Effector memory CD4-positive, alpha-beta T cell (primary cell): ENCODE measurements at places on chromosomes 5 and 9.

- H3K27me3 ChIP-seq, result no peaks in the 10 kb centered on the region
- H3K36me3 ChIP-seq, result no peaks in the 10 kb centered on the region
- no peak overlapping the region for H3K4me3 ChIP-seq
- no peak overlapping the region for H3K27ac ChIP-seq
- peaks cover 16% of the 10 kb centered on the region for H3K4me1 ChIP-seq
- no peak for DNase-seq
Observed at GRCh38 chr9:136089697-136090045, 5.4 kb downstream of the NACC2 start.

DNA sequence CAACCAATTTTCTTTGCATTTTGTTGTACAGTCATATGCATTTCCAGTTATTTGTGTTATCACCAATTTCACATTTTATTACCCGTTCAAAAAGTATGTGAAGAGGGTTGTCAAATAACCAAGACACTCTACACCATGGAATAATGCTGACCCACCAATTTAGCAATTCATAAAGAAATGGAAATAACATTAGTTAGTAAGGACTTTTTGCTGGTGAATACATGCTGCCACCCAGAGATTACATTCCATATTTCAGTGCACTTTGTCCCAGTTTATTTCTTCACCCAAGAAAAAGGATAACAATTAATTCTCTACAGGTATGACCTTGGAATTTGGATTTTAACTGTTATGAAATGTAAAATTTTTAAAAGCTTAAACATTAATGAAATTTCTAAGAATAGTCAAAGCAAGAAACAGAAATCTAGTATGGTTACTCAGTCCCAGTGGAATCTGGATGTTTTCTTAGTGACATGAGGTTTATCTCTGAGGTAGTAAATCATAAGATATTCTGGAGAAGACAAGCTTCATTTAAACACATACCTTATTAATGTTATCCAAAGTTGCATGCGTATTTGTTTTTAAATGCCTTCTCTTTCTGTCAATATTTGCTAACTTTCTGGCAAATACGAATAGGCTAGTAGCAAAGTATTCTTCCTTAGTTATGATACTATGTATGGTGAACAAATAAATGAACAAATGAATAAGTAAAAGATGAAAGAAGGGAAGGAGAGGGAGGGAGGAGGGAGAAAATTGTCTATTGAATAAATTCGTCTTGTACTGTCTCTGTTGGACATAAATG, 100.6 kb downstream of the CETN3 start:
- H3K27me3 ChIP-seq, result no peaks in the 10 kb centered on the region
- H3K27ac ChIP-seq, result no peak overlapping the region
- H3K4me1 ChIP-seq, result no peaks in the 10 kb centered on the region
- DNase-seq, result no peak

DNA sequence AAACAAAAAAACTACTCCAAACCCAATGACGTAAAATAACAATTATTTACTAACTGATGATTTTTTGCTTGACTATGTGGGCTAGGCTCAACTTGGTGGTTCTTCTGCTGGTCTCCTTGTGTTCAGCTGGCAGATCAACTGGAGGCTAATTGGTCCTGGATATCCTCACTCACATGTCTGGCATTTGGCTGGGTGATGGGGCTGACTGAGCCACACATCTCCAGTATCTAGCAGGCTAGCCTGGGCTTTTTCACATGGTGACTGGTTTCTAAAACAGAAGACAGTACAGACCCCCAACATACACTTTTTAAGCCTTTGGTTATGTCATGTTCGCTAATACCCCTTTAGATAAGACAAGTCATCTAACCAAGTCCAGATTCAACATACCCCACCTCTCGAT, 104.7 kb upstream of the PRRC1 start:
- no peak for DNase-seq
- no peaks in the 10 kb centered on the region for H3K36me3 ChIP-seq

DNA sequence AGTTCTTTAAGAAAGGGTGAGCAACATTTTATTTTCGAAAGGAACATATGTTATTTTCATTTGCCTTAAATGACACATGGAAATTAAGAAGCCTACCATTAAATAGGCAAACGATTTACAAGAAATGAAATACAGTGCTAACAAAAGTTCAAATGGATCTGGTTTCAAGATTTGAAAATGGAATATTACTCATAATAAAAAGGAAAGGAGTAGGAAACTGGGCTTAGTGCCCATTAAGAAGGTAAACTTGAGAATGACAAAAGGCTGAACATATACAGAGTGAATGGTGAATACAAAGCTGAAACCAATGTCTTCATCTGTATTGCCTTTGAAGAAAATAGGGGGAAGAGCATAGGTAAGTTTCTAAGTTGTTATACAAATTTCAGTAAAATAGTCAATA, 974.2 kb upstream of the C9orf72 start:
- no peaks in the 10 kb centered on the region for H3K4me1 ChIP-seq
- no peaks in the 10 kb centered on the region for H3K27me3 ChIP-seq
- H3K4me3 ChIP-seq, result no peak overlapping the region
- H3K36me3 ChIP-seq, result no peaks in the 10 kb centered on the region

- no peak overlapping the region for H3K27ac ChIP-seq
- no peak for DNase-seq
- no peaks in the 10 kb centered on the region for H3K27me3 ChIP-seq
- no peak overlapping the region for H3K4me3 ChIP-seq
Observed at GRCh38 chr5:156148301-156148700, 178.7 kb upstream of the SGCD start.

DNA sequence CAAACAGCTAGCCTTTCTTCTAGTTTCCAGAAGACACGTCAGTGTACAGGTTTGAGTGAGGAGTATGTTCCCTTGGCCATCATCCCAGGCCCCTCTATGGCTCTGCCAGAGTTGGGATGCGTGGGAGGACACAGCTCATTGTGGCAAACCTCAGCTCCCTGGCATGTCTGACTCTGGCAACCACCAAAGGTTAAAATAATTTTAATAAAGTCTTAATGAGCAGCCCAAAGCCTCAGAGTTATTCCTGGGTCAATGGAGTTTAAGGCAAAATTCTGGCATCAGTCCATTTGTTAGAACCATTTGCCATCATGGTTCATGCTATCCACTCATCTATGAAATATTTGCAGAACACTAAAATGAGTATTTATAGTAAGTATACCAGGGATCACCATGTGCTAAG, 79.8 kb upstream of the PAPPA start:
- H3K36me3 ChIP-seq, result no peaks in the 10 kb centered on the region
- H3K4me1 ChIP-seq, result no peaks in the 10 kb centered on the region
- H3K27ac ChIP-seq, result no peak overlapping the region
- no peak overlapping the region for H3K4me3 ChIP-seq
- no peak for DNase-seq
- H3K27me3 ChIP-seq, result no peaks in the 10 kb centered on the region

DNA sequence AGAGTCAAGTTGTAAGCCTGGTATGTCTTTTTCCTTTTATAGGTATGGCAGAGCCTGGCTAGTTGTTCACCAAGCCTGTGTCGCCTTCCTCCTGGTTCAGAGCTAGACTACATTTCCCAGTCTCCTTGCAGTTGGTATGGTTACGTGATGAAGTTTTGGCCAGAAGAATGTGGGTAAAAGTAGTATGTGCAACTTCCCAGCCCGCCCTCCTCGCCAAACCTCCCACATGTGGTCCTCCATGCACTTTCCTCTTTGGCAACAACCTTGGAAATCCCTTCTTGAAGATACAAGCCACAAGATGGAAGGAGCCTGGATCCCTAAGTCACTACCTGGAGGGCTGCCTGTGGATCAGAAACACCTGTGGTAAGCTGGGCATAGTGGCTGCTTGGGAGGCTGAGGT, 36.0 kb upstream of the MSH3 start:
- H3K36me3 ChIP-seq, result no peaks in the 10 kb centered on the region
- no peaks in the 10 kb centered on the region for H3K4me1 ChIP-seq
- H3K4me3 ChIP-seq, result no peak overlapping the region
- H3K27me3 ChIP-seq, result no peaks in the 10 kb centered on the region
- DNase-seq, result no peak

DNA sequence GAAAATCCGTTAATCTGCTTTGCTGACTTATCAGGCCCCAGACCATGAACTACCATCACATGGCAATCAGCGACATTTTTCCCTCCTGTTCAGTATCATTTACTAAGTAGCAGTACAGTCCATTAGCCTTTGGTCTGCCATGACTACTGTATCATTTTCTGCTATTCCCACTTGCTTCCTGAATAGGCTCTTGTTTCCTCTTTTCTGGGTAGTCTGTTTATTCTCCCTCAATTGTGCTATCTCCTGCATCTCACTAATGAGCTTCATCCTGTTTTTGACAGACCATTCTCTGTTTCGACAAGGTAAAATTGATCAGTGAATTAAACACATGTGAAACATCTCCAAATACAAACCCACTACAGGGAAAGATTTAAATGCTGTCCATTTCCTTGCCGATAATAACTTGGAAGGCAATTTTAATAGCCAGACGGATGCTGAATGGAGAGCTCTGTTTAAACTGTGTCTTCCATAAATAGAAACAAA, 263.5 kb upstream of the ANKRD55 start:
- no peaks in the 10 kb centered on the region for H3K4me1 ChIP-seq
- H3K27me3 ChIP-seq, result no peaks in the 10 kb centered on the region
- H3K36me3 ChIP-seq, result no peaks in the 10 kb centered on the region
- H3K4me3 ChIP-seq, result no peak overlapping the region
- H3K27ac ChIP-seq, result no peak overlapping the region
- DNase-seq, result no peak

GRCh38 chr9:36897019-36897418, 137.0 kb downstream of the PAX5 start:
- H3K4me3 ChIP-seq, result no peak overlapping the region
- no peaks in the 10 kb centered on the region for H3K36me3 ChIP-seq
- H3K27ac ChIP-seq, result no peak overlapping the region
- H3K27me3 ChIP-seq, result no peaks in the 10 kb centered on the region
- no peak for DNase-seq

DNA sequence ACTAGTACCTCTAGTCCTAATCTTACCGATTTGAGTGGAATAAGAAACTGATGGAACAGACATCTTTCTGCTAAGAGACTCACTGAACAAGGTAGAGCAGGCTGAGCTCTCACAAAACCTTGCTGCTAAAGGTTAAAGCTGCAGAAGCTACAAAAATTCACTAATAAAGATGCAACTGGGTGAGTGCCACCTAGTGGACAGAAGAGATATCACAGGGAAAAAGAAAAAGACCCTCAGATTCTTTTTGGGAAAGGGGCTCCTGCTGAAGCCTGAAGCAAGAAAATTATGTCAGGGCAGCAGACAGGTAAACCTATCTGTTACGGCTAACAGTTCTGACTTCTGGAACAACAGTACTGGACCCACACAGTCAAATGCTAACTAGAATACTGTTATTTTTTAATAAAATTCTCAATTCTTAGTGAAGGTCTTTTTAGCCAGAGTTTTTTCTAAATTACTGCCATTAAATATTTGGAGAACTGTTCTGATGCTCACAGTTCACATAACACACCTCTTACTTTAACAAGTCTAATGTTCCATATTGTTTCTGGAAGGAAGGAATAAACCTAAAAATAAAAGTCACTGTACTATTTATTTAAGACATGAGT, 51.2 kb downstream of the DIAPH1 start:
- no peaks in the 10 kb centered on the region for H3K27me3 ChIP-seq
- H3K4me1 ChIP-seq, result no peaks in the 10 kb centered on the region
- no peak overlapping the region for H3K27ac ChIP-seq
- H3K4me3 ChIP-seq, result no peak overlapping the region
- peaks cover 67% of the 10 kb centered on the region for H3K36me3 ChIP-seq

- no peaks in the 10 kb centered on the region for H3K4me1 ChIP-seq
- peaks cover 7% of the 10 kb centered on the region for H3K27me3 ChIP-seq
- no peaks in the 10 kb centered on the region for H3K36me3 ChIP-seq
- no peak overlapping the region for H3K4me3 ChIP-seq
- no peak overlapping the region for H3K27ac ChIP-seq
- no peak for DNase-seq
Observed at GRCh38 chr5:351921-352245, 30.4 kb downstream of the AHRR start.

DNA sequence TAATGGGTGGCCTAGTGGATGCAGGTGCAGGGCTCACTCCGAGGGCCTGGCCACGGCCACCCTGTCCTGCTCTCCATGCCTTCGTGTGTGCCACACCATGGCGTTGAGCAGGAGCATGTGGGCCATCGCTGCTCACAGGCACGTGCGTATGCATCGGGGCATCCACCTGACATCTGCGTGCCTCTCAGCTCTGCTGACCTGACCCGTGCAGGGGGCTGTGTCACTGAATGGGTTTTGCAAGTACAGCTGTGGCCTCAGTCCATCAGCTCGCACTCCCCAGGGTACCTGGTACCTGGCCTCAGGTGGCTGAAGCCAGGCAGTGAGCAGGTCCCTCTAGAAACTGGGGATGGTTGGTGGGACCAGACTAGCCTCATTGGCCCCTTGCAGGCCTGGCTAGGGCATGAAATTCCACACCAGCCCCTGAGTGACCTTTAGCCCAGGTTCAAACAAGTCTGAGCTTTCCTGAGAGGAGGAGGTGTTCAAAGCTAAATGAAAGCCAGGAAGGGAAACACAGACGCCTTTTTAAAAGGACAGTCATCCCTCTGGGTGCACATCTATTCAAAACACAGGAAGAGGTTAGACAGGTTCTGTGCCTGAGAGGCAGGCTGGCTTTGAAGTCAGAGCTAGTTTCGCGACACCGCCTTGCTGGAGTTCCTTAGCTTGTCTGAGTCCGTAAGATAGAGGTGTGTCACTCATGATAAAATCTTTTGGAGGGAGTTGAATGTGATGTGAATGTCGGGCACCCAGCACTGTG, 74.0 kb downstream of the MACROH2A1 start:
- H3K36me3 ChIP-seq, result no peaks in the 10 kb centered on the region
- no peak overlapping the region for H3K4me3 ChIP-seq
- H3K27ac ChIP-seq, result no peak overlapping the region
- no peak for DNase-seq

- no peak for DNase-seq
- H3K4me1 ChIP-seq, result no peaks in the 10 kb centered on the region
- no peak overlapping the region for H3K4me3 ChIP-seq
- H3K36me3 ChIP-seq, result peaks cover 31% of the 10 kb centered on the region
- H3K27ac ChIP-seq, result no peak overlapping the region
Observed at GRCh38 chr5:663436-664342, 29.5 kb downstream of the TPPP start.

- no peak for DNase-seq
- H3K4me3 ChIP-seq, result no peak overlapping the region
- no peak overlapping the region for H3K27ac ChIP-seq
- H3K27me3 ChIP-seq, result no peaks in the 10 kb centered on the region
Observed at GRCh38 chr5:35668319-35668718, 50.7 kb downstream of the SPEF2 start.

- no peak for DNase-seq
- no peaks in the 10 kb centered on the region for H3K4me1 ChIP-seq
- no peaks in the 10 kb centered on the region for H3K27me3 ChIP-seq
- H3K4me3 ChIP-seq, result no peak overlapping the region
Observed at GRCh38 chr9:7363777-7364477, 435.7 kb downstream of the DMAC1 start.

- H3K4me1 ChIP-seq, result no peaks in the 10 kb centered on the region
- no peak overlapping the region for H3K27ac ChIP-seq
- H3K4me3 ChIP-seq, result no peak overlapping the region
- H3K36me3 ChIP-seq, result no peaks in the 10 kb centered on the region
- DNase-seq, result no peak
- no peaks in the 10 kb centered on the region for H3K27me3 ChIP-seq
Observed at GRCh38 chr5:106875591-106876297, 795.0 kb downstream of the EFNA5 start.

- H3K36me3 ChIP-seq, result no peaks in the 10 kb centered on the region
- no peak for DNase-seq
- no peak overlapping the region for H3K27ac ChIP-seq
- no peaks in the 10 kb centered on the region for H3K4me1 ChIP-seq
- H3K4me3 ChIP-seq, result no peak overlapping the region
Observed at GRCh38 chr5:2848619-2849018, 97.1 kb upstream of the IRX2 start.

- no peak overlapping the region for H3K27ac ChIP-seq
- no peaks in the 10 kb centered on the region for H3K4me1 ChIP-seq
- H3K4me3 ChIP-seq, result no peak overlapping the region
- no peaks in the 10 kb centered on the region for H3K27me3 ChIP-seq
- DNase-seq, result no peak
Observed at GRCh38 chr9:34069831-34070230, 21.1 kb upstream of the UBAP2 start.
